ENCODE measurements at places on chromosomes 16 and 17.

- no peak for DNase-seq
Measured at GRCh38 chr16:83343935-83344366, 463.8 kb upstream of the HSBP1 start.

- DNase-seq: no peak
Measured at GRCh38 chr17:72822358-72823023, 270.0 kb downstream of the SLC39A11 start.

DNA sequence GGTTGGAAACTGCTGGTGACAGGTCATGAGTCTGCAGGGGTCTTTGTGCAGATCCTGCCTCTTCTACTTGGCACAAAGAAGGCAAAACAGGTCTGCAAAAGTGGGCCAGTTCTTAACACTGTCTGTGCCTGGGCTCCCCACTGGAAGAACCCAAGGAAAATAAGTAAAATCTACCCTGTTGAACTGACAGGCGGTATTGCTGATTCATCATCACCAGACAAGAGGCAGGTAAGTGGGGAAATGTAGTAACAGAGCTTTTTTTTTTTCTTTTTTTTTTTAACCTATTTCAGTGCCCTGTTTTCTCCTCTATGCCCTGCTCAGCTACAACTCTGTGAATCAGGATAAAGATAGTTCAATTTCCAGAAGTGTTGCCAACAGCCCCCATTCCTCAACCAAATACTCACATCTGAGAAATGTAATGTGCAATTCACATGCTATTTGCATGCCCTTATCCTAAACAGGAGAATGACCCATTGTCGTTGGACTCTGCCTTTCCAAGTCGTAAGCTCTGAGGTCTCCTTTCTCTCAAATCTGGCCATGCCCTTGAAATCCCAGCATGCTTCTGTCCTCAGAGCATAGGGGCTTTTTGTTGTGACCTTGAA lies 237.0 kb downstream of the SOX9 start:
- no peak for DNase-seq

GRCh38 chr17:47961406-47961805 lies 3.7 kb upstream of the PRR15L start:
- DNase-seq: no peak

- DNase-seq: no peak
Measured at GRCh38 chr17:38541281-38541680, 64.5 kb downstream of the SRCIN1 start.

GRCh38 chr17:72861811-72862210 lies 230.7 kb downstream of the SLC39A11 start:
- no peak for DNase-seq

- DNase-seq: no peak
Measured at GRCh38 chr16:28923652-28924398, 1.2 kb downstream of the RABEP2 start.

GRCh38 chr17:45312477-45313420 lies 4.1 kb downstream of the MAP3K14 start:
- DNase-seq: no peak

GRCh38 chr17:5976251-5976650 lies 93.9 kb upstream of the WSCD1 start:
- DNase-seq: no peak

DNA sequence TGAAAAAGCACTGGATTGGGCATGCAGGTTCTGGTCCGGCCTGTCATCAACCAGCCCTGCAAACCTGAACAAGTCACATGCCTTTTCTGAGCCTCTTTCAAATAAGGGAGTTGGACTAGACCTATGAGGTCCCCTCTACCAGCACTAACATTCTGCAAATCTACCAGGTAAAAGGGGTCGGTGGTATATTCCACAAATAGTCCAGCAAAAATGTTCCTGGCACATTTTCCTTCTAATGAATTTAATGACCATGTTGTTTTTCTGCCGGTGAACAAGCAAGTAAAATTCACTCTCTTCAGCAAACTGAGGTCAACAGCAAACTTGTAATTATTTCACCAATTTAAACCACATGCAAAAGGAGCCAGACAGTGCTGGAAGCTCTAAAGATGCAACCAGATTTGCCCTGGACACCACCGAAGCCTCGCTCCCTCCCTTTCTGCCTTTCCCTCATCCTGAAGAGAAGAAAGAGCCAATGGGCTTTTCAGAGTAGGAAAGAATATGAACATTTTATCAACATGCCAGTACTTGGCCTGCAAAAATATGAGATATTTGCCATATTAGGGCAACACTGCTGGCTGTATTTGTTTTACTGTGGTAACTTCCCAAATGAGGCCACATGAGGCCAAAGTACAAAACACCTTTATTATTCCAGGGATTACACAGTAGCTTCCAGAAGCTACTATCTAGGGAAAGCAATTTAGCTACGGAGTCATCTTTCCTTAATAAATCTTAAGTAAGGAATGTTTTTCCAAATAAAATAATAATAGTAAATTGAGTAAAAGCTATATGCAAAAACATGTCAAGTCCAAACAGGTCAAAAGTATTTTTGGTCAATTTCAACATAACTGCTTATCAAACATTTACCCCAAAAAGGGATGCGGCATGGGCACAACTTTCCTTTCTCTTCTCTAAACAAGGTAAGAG lies 45.0 kb downstream of the USP31 start:
- DNase-seq: no peak

DNA sequence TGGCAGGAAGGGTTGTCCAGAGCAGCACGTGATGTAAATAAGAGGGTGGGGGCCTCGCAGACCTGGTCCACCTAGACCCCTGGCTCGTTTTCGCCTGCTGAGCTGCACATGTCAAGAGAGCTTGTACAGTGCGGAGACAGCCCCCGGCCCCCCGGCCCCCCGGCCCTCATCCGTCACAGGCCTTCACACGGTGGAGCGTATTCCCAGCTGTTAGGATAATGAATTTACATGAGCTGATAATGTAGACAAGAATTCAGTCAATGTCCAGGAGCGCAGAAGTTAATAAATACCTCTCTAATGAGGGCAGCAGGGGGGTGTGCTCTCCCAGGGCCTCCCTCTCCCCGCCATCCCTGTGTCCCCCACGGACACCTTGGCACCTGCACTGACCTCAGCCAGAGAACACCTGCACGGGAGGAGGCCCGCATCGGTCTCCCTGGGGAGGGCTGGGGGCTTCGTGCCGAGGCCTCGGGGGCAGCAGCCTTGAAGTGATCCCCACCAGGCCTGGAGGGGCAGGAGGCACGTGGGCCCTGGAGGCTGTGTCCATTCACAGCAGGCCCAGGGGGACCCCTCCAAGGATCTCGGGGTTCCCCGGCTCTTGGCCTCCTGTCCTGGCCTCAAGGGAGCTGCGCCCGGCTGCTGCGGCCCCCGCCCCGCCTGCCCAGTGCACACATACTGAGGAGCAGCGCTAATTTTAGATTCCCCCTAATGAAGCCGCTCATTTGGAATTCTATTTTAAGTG lies 14.6 kb downstream of the GSE1 start:
- DNase-seq: no peak

DNA sequence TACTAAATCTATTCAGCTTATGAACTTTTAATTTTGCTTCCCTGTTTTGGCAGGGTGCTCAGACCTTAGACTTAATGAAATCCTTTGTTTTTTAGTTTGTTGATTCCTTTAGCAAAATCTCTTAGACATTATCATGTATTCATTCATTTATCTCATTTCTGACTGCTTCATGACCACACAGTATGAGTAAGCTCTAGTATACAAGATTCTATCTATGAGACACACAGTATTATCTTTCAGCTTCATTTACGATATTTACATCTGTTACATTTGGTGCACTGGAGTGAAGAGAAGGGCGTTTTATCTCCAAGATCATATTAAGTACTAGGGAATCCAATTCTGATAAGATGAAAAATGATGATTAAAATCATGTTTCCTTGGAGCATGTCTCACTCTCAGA lies 448.1 kb upstream of the CA10 start:
- no peak for DNase-seq

GRCh38 chr17:81923302-81924260 lies 4.0 kb downstream of the MAFG start:
- DNase-seq: peak; percentile 91
